ENCODE measurements at places on chromosomes 7 and 10. TPM values are rescaled to one million over a fixed set of nuclear protein-coding genes. Genes with fewer than 3 reads are reported as not detected.

- no peak for DNase-seq
Observed at GRCh38 chr7:80662252-80662651, 23.8 kb downstream of the CD36 start.

LIPN gene
- not detected for total RNA-seq

DNA sequence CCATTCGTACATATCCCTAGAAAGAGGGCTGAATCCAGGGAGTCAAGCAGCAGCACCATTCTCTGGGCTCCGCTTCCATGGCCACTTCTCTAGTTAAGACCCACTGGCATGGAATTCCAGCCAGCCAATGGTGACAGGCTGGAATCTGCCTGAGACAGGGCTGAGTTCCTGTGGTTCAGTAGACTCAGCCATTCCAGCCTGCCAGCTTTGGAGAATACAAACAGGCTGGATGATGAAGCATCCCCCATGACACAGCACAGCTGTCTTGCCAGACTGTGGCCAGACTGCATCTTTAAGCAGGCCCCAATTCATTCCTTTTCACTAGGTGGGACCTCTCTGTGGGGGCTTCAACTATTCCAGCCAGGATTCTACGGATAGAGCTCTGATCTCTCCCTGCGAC, 329.6 kb downstream of the XPNPEP1 start:
- DNase-seq, result peak; percentile 7

GRCh38 chr10:101354328-101355071, 535 bp downstream of the BTRC start:
- DNase-seq, result peak; percentile 68

DNA sequence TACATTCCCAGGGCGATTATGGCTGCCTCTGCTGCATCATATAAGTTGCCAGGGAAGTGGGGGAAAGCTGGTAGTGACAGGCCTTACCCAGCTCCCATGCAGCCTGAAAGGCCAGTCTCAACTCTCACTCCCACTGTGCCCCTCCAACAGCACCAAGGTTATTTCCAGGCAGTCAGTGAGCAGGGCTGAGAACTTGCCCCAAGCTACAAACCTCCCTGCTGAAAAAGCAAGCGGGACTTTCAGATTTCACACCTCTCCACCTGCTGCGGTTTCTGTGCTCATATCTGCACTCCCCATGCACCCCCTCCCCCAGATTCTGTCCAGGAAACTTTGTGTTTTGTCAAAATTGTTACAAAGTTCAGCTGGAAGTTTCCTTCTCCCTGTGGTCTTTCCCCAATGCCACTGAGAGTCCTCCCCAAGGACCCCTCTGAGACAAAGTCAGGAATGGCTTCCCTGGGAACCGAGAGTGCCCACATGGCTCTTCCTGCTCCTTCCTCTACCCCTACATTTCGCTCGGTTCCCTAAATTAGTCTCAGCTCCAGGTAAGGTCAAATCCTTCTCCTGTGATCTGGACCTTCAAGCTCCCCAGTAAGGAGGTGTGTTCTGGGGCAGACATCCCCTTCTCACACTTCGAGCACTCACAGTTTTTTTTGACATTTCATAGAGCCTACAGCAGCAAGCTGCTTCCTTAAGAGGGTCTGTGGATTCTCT, 25.3 kb upstream of the WNT2 start:
- no peak for DNase-seq

GRIFIN gene
- total RNA-seq, result not detected

ARL4A gene
- total RNA-seq, result 0.81 TPM

TEX36 gene
- not detected for total RNA-seq

DNA sequence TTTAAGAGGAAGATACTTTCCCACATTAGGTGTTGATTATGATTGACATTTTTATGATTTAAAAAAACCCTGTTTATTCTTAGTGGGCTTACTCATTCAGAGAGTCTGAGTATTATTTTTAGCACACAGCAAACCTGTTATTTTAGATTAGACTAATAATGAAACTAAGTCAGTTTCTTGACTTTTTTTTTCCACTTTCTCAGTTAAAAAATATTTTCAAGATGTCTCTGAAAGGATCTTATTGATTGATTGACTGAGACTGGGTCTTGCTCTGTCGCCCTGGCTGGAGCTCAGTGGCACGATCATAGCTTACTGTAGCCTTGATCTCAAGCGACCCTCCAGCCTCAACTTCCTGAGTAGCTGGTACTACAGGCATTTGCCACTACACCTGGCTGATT, 20.4 kb upstream of the INPP5F start:
- no peak for DNase-seq

LRRC18 gene
- total RNA-seq, result not detected

DNA sequence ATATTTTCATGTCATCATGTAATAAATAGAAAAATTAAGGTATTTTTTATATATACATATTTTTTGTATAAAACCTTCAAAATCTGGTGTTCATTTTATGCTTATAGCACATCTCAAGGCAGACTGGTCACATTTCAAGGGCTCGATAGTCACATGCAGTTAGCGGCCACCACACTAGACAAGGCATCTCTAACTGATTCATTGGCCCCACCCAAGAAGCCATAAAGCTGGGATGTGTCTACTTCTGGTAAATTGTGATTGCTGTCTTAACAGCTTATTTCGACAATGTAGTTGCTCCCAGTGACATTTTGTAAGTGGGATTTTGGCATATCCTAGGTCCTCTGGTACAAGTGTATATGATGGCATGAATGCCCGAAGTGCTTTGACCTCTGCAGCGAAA, 168.7 kb downstream of the FRMD4A start:
- no peak for DNase-seq

SEC31B gene
- 4.6 TPM for total RNA-seq

DNA sequence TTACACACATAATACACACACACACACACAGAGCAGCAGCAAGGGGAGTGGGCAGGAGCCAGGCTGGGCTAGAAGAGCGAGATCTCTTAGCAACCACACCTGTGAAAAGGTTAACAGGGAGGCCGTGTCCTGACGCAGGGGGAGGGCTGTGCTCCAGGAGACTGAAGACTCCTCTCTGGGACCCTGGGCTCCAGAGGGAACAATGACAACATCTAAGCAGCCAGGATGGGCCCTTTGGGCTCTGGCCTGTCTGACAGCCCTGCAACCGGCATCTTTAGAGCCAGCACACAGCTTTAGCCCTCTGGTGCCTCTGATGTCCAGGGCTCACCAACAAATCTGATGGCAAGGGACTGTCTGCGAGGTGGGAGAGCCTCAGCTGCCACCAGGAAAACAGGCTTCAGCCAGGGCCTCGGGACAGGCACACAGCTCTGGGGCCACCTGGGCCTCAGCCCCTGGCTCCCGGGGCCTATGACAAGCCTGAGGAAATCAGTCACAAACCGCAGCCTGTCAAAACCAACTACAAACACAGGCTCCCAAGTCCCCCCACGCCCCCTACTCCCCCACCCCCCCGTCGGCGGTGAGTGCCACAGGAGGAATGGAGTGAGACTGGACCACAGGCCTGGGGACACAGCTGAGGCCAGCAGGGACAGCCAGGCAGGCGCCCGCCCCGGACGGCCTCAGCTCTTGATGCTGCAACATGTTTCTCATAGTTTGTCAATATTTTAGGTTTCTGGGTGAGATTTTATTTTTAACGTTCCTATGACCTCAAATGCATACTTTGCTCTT, 102.8 kb downstream of the TNS3 start:
- no peak for DNase-seq

GRCh38 chr10:86712317-86712707, 44.0 kb downstream of the LDB3 start:
- peak; percentile 58 for DNase-seq

All from SJCRH30 (cell line).